Subcutaneous preadipocyte (primary cell): ENCODE measurements at places on chromosomes 12 and 14. TPM values are rescaled to one million over a fixed set of nuclear protein-coding genes. Genes with fewer than 3 reads are reported as not detected.

The LMNTD1 gene
- total RNA-seq: 1.4 TPM in 1 of 2 replicates, not detected in the other

The FITM1 gene
- 0.37 TPM in 1 of 2 replicates, not detected in the other for total RNA-seq

The REP15 gene
- total RNA-seq: 2.6 and 6.3 TPM in 2 replicates

The RHOJ gene
- under 0.01 and 1.1 TPM in 2 replicates for total RNA-seq

The CPNE6 gene
- total RNA-seq: not detected in 2 replicates

The RASAL1 gene
- total RNA-seq: not detected in 2 replicates

The ANKRD13A gene
- 27.6 and 49.9 TPM in 2 replicates for total RNA-seq

The SIX1 gene
- total RNA-seq: 3.3 and 13.1 TPM in 2 replicates

The LHX5 gene
- total RNA-seq: not detected in 2 replicates

The NANOG gene
- total RNA-seq: not detected in 2 replicates

The DIO2 gene
- total RNA-seq: under 0.01 TPM in 2 replicates

The GPN3 gene
- total RNA-seq: 14.3 and 17.8 TPM in 2 replicates

The HVCN1 gene
- 0.98 and 1.5 TPM in 2 replicates for total RNA-seq

The WNT1 gene
- not detected in 2 replicates for total RNA-seq

The DUSP16 gene
- 5.7 and 6.2 TPM in 2 replicates for total RNA-seq

The GALNT6 gene
- total RNA-seq: 1.8 and 22.1 TPM in 2 replicates

The PLEKHD1 gene
- under 0.01 TPM in 1 of 2 replicates, not detected in the other for total RNA-seq

The KITLG gene
- 27.9 and 45.7 TPM in 2 replicates for total RNA-seq

The HOTAIR gene
- not detected in 2 replicates for total RNA-seq

The RDH12 gene
- total RNA-seq: not detected in 2 replicates

The GRIP1 gene
- total RNA-seq: under 0.01 TPM in 1 of 2 replicates, not detected in the other

The MIPOL1 gene
- total RNA-seq: 8.5 and 11.3 TPM in 2 replicates

The SLCO1B3 gene
- not detected in 2 replicates for total RNA-seq

The SPX gene
- total RNA-seq: under 0.01 and 0.98 TPM in 2 replicates

The SUSD6 gene
- 4.4 and 5.5 TPM in 2 replicates for total RNA-seq

The DDX55 gene
- 18.4 and 30.5 TPM in 2 replicates for total RNA-seq

The RIMBP2 gene
- total RNA-seq: not detected in 2 replicates

The ITGB7 gene
- total RNA-seq: 0.78 and 1.1 TPM in 2 replicates

The ISCA2 gene
- 19.5 and 19.7 TPM in 2 replicates for total RNA-seq

The ANAPC7 gene
- total RNA-seq: 33.1 and 39.1 TPM in 2 replicates

The GLIPR1L1 gene
- not detected in 2 replicates for total RNA-seq

The CLEC2A gene
- total RNA-seq: not detected in 2 replicates

The ABHD12B gene
- total RNA-seq: not detected in 2 replicates

The ZDHHC22 gene
- not detected in 2 replicates for total RNA-seq

The LALBA gene
- not detected in 2 replicates for total RNA-seq

The MAGOHB gene
- 11.0 and 13.3 TPM in 2 replicates for total RNA-seq

The CLEC4C gene
- not detected in 2 replicates for total RNA-seq

The JPH4 gene
- not detected in 2 replicates for total RNA-seq

The CRACR2A gene
- total RNA-seq: 13.2 and 22.7 TPM in 2 replicates

The RNF34 gene
- total RNA-seq: 33.1 and 44.8 TPM in 2 replicates

The IFNG-AS1 gene
- not detected in 2 replicates for total RNA-seq
